G401 (cell line): ENCODE measurements at places on chromosomes 5 and 9.

DNA sequence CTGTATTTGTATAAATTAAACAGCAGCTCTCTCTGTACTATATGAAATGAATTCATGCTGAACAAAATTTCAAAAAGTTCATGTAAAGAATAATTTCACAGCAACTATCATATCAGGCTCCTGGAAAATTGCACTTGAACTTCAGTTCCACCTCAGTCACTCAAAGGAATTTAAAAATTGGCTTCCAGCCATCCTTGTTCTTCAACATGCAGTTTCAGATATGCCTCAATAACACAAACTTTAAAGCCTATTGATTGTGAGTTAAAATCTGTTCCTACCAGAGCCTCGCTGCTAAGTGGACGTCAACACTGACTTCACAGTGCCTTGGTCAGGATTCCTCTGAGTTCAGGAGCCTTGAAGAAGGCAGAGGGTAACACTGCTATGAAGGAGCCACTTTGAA lies 418.7 kb upstream of the WWC1 start:
- no peak for DNase-seq

- DNase-seq, result no peak
These were observed 570.8 kb upstream of the TLE4 start for GRCh38 chr9:79001012-79001411.

- no peak for DNase-seq
These were observed 77.0 kb upstream of the SEMA6A start for GRCh38 chr5:116651653-116652052.

GRCh38 chr5:73728493-73729273 lies 102.7 kb downstream of the ARHGEF28 start:
- DNase-seq, result no peak

GRCh38 chr9:128285033-128285784 lies 9.1 kb downstream of the SWI5 start:
- DNase-seq, result peak; percentile 78

DNA sequence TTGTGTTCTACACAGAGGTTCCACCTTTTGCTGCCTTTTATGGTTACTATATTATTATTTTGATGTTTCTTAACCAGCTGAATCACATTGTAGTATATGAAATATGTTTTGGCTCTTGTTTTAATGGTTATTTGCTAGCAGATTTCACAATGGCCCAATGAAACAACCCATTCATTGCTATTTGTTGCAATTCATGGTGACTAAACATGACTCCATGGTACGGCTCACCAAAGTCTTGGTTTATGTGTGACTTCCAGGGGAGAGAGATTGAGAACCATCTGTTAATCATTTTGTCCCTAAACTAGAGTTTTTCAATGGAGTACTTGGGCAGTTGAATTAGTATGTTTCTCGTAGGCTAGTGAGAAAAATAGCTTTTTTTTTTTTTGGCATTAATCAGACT lies 108.4 kb downstream of the GHR start:
- no peak for DNase-seq

- DNase-seq, result peak; percentile 73
These were observed 98.2 kb downstream of the USP20 start for GRCh38 chr9:129933185-129934040.

- no peak for DNase-seq
These were observed 111.3 kb downstream of the STK32A start for GRCh38 chr5:147346006-147346561.

DNA sequence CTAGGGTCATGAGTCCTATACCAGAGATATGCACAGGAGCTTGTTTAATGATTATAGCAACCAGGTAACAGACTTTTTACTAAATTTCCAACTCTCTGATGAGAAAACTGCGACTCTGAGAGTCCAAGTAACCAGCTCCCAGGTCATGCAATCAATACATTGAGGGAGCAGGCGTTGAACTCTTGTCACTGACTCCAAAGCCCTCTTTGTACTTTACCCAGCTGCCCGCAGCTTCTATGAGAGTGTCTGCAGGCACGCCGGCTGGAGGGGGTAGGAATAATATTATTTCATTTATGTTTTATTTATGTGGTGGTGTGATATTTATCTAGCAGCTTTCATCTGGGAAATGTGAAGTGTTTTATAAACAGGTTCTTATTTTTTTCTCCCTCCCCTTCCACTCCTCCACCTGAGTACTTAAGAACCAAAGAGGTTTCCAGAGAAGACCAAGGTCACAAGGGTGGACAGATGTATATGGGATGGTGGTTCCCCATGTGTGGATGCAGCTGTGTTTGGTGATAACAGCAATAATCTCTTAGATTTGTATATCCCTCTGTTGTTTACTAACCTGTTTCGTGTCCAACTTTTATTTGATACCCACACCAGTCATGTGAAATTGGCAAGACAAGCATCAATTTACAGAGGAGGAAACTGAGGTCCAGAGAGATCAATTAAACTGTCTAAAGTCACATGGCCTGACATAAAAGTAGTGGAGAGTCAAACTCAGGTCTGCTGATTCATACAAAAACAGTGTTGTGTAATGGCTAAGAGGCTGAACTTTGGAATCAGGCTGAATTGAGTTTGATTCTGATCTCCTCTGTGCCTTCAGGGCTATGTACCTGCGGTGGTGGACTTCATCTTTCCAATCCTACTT lies 140.2 kb upstream of the TRIM32 start:
- DNase-seq, result no peak

- no peak for DNase-seq
These were observed 474.7 kb downstream of the DIRAS2 start for GRCh38 chr9:90167914-90168313.

DNA sequence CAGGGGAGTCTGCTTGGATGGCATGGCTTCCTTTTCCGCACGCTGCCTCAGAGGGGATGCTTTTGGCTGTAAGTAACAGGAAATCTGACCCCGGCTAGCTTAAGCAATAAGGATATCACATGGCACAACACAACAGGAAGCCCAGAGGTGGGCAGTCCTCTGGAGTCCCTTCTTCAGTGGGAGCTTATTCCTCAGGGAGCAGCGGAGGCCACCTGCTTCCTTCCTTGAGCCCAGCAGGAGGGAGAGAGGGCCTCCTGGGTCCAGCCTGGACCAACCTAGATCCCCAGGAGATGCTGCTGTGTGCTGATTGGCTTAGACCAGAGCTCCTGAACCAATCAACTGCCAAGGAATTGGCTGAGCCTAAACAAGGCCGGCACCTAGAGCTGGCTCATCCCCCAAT lies 66.3 kb downstream of the C9orf50 start:
- DNase-seq, result no peak

DNA sequence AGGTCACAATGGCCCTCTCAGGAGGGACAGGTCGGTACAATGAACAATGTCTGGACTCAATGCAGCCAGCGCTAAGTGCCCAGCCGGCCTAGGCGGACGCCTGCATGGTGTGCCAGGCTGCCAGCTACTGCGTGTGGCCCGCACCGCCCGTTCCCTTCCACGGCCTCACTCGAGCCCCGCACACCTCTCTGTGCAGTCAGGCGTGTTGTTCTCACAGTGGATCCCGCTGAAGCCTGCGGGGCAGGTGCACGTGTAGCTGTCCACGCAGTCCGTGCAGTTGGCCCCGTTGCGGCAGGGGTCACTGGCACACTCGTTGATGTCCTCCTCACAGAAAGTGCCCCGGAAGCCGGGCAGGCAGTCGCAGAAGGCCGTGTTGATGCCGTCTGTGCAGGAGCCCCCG lies 26.7 kb upstream of the SEC16A start:
- no peak for DNase-seq

DNA sequence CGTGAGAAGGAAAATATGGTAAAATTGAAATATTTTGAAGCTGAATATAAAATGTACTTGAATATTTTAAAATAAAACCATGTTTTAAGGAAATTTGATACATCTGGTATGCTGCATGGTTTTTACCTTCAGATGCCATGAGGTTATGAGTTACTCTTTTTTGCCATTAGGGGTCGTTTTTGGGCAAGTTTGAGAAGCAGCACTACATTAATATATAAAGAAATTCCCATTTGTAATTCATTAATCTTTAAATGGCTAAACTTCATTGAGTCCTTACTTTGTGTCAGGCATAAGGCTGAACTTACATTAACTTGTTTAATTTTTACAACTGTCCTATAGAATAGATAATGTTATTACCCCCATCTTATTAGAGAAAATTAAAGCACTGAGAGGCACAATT lies 152.3 kb downstream of the KDM4C start:
- DNase-seq, result no peak

GRCh38 chr5:149333711-149334443 lies 11.4 kb upstream of the GRPEL2 start:
- no peak for DNase-seq

DNA sequence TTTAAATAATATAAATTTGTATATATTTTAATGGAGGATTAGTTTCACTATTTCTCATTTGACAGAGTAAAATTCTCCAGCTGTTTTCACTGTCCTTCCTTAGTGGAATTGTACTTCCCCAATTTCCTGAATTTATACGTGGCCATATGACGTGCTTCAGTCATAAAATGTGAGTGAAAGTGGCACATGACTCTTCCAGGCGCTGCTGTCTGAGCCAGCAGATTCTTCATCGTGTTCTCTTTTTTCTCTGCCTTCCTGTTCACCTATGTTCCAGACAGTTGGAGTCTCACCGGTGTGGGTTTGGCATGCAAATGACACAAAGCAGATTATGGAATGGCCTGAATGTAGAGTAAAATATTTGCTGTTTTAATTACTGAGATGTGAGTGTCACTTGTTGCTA lies 684.1 kb downstream of the SEMA5A start:
- no peak for DNase-seq

GRCh38 chr9:89036383-89036782 lies 45.1 kb downstream of the S1PR3 start:
- no peak for DNase-seq

DNA sequence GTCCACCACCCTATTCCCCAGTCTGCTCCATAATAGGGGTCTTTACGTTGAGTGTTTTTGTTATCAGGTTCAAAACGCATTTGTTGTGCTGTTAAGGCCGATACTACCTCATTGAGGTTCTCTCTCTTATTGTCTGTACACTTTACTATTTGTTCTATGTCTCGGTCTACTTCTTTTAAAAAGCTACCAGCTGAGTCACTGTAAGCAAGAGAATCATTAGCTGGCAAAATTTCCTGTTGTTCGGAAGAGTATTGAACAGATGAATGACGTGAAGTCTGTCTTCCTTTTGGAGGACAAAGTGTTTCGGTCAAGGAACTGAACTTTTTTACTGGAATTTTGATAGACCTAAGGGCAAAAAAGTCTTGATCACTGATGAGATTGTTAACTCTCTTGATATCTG lies 10.3 kb downstream of the LYSMD3 start:
- DNase-seq, result no peak
